ENCODE measurements at places on chromosomes 1 and 21. TPM values are rescaled to one million over a fixed set of nuclear protein-coding genes. Genes with fewer than 3 reads are reported as not detected.

The ZNF683 gene
- not detected for total RNA-seq

The HJV gene
- total RNA-seq, result not detected

The HSF2BP gene
- 1.2 TPM for total RNA-seq

DNA sequence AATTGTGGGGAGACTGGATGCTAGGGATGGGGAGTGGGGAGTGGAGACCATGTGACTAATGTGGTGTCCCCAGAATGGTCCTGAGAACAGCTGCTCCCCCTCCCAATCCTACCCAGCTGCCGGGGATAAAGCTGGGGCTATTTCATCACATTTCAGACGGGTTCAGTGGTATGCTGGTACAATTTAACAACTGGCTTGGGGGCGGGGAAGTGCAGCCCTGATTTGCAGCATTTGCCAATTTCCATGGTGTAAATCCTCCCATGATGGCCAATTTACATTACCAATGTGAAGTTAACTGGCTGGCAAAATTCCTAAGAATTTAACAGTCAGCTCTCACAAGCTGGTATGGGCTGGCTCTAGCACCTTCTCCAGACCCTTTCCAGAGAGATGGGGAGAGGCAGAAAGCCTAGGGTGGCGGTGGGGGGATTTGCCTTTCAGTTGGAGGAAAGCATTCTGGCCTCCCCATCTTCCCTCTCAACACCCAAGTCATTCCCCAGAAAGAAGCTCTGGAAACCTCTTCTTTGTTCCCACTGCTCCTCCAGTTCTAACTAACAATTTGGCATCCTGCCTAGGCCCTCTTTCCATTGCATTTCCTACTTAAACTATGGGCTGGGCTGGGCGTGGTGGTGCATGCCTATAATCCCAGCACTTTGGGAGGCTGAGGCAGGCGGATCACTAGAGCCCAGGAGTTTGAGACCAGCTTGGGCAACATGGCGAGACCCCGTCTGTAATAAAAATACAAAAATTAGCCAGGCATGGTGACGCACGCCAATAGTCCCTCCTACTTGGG is 11.3 kb upstream of the ADGRB2 start:
- no peak for DNase-seq

The RASSF5 gene
- 221 TPM for total RNA-seq

GRCh38 chr1:226738421-226738994 is 574 bp downstream of the ITPKB start:
- no peak for DNase-seq

DNA sequence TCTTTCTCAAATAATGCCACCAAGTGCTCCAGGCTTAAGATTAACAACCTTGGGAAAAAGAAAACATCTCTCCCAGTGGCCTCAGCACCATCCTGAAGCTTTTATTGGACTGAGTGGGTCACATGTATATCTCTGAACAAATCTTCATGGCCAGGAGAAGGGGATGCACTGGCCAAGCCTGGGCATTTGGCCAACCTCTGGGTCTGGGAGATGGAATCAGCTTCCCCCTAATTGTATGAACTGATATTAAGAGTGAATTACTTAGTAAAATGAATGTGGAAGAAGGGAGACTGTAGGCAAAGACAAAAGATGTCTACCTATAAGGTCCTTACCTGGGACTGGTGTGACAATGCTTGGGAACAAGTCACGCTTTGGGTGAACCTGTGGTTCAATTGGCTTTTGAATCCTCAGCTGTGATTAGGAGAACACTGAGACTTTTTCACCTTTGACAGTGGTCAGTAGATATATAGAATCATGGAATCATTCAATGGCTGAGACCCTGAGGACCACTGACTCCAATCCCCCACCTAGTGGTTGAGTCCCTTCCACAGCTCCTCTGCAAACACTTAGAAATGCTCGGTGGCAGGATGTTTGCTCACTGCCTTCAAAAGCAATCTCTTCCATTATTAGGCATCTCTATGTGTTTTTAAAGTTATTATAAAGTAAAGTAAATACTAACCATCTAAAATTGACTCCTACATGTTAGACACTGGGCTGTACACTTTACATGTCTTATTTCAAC is 102.6 kb upstream of the ATP1A1 start:
- DNase-seq, result no peak

- no peak for DNase-seq
Measured at GRCh38 chr1:180270530-180271271, 40.6 kb downstream of the LHX4 start.

- DNase-seq, result no peak
Measured at GRCh38 chr1:80825067-80825466, 975.7 kb upstream of the ADGRL2 start.

DNA sequence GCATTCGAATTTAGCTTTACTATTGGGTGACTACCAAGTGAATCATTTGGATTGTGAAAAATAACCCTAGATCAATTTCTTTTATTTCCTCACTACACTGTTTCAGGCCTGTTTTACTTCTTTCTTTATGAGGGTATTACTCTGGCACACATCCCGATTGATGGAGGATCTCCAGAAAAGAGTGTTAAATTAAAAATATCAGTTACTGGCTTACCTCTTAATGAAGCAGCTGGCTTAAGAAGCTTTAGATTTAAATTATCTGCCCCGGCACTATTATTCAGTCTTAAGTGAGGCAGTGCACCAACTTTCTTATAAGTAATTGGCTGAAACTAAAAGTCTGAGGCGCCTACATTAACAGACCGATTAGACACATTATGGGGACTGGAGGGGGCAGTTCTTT is 1097.4 kb downstream of the TTLL7 start:
- DNase-seq, result no peak

The ADAM30 gene
- not detected for total RNA-seq

- no peak for DNase-seq
Measured at GRCh38 chr21:16034446-16035190, 304.8 kb downstream of the USP25 start.

GRCh38 chr1:160078512-160079195 is 2.7 kb upstream of the KCNJ9 start:
- DNase-seq, result peak; percentile 47

DNA sequence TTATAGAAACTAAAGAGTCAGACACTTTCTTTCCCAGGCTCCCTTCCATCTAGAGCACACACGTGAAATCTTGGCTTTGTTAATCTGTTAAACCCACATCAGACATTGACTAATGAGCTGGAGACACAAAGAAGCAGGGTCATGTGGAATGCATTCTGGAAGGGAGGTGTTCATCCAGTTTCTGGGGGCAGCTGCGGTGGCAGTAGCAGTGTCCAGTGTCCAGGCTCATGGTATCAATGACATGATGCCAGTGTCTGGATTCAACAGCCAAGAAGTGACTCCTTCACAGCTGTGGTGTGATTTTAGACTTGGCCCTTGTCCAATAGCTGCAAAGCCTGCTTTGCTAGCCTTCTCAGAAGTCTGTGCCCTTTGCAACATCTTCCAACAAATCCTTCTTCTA is 95.2 kb downstream of the NTPCR start:
- no peak for DNase-seq

DNA sequence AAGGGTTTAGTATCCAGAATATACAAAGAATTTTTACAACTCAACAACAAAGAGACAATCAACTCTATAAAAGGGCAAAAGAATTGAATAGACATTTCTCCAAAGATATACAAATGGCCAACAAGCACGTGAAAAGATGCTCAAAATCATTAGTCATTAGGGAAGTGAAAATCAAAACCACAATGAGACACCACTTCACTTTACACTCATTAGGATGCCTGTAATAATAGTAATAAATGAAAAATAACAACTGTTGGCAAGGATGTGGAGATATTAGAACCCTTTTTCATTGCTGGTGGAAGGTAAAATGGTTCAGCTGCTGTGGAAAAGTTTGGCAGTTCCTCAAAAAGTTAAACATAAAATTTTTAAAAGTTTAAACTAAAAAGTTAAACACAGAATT is 7.0 kb upstream of the ABCD3 start:
- no peak for DNase-seq

- DNase-seq, result no peak
Measured at GRCh38 chr1:200980452-200980772, 43.1 kb downstream of the KIF21B start.

- no peak for DNase-seq
Measured at GRCh38 chr1:171983584-171983983, 142.3 kb downstream of the DNM3 start.

The JUN gene
- total RNA-seq, result 68.5 TPM

GRCh38 chr1:65420590-65421350 is at the start of the genes LEPR and LEPROT:
Gene LEPR, plus strand, starts transcription at chr1:65420668. Its CDS starts 144,898 bp downstream, at chr1:65565566.
Gene LEPROT, plus strand, starts transcription at chr1:65420668. Its CDS starts 57 bp downstream, at chr1:65420725.
- DNase-seq, result no peak

DNA sequence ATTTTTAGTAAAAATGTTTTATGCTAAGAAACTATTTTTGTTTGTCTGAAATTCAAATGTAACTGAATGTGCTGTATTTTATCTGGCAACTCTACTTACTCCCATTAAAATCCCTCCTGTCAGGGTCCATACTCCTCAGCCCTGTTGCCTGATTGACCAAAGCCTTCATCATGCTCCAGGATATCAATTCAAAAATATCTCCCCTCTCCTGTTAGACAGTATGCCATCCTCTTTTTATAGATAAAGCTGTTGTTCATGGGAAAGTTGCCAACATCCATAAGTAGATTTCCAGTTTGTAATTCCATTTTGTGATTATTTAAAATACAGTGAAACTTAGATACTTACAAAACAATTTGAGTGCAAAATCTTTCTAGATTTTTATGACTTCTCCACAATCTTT is 65.7 kb downstream of the DTL start:
- DNase-seq, result no peak

GRCh38 chr1:147046189-147046862 is 108.2 kb downstream of the NBPF12 start:
- DNase-seq, result no peak

DNA sequence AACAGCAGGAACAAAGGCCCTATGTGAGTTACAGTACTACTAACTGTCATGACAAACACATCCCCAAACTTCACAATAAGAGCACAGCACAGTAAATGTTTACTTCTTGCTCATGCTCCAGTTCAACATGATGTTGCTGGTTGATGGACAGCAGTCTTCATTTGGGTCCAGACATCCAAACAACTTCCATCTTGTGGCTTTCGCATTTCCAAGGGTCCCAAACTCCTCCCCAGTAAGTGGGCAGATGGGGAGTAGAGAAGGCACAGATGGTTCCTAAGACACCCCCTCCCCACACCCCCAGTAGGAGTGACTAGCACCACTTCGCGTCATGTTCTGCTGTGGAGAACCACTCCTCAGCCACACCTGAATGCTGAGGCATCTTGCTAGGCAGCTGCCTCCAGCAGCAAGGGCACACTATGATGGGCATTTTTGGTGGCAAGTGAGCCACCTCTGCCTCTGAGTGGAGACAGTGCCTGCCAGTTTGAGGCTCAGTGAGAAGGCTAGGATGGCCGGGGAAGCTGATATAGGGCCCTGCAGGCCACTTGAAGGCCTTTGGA is 32.7 kb upstream of the CD2 start:
- DNase-seq, result no peak

- DNase-seq, result no peak
Measured at GRCh38 chr1:198128533-198128932, 28.3 kb upstream of the NEK7 start.

The AUNIP gene
- total RNA-seq, result 12.3 TPM

GRCh38 chr21:46159841-46160656 is 4.7 kb upstream of the FTCD start:
- DNase-seq, result no peak

- no peak for DNase-seq
Measured at GRCh38 chr1:7404046-7404742, 366.9 kb upstream of the VAMP3 start.

DNA sequence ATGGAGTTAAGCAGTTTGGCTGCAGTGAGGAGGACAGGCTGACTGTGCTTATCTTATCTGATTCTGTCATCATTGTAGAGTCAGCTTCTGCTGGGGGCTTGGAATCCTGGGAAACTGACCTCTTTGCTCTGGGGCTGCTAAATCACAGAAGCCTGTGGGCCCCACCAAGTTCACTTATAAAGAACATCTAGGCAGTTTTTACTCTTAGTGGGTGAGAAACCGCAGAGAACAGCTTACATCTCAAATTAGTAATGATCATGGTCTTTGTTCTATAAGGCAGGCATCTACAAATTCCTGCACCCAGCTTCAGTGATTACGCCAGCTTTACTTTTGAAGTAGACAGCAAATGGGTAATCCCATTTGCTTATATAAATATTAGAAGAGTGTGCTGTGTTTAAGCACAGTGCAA is 75.7 kb downstream of the ZC3H11B start:
- DNase-seq, result no peak

The IL19 gene
- not detected for total RNA-seq

- no peak for DNase-seq
Measured at GRCh38 chr1:199982606-199983005, 44.9 kb upstream of the NR5A2 start.

GRCh38 chr1:6954591-6954990 is 169.3 kb downstream of the CAMTA1 start:
- DNase-seq, result no peak

DNA sequence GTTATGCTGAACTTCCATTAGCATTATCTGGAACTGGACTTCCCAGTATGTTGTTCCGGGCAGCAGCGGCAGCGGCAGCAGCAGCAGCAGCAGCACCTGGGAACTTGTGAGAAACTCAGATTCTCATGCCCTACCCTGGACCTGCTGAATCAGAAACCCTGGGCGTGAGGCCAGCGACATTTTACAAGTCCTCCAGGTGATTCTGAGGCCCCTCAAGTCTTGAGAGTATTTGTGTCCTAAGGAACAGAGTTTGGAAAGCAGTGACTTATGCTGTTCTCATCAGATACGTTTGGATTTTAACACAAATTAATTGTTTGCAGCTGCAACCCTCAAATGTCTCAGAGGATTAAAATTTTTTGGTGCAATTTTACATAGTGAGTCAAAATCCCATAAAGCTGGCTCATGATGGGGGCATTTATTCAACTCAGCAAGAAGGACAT is 157.2 kb upstream of the KAZN start:
- no peak for DNase-seq

DNA sequence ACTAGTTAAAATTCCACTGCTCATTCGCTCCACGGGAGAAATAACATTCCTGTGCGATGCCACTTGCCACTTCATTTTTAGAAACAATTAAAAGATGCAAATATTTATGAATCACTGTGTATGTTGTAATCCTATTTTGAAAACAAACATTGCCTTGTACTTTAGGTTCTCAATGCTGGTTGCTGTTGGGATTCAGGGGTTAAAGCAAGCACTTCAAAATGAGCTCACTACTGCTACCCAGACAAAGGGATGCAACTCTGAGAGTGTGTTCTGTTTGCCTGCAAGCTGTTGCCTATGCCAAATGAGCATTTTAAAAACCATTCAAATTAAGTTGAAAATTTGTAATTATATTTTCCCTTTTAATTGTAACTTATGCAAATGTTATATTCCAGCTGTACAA is 87.5 kb downstream of the RWDD3 start:
- DNase-seq, result no peak

DNA sequence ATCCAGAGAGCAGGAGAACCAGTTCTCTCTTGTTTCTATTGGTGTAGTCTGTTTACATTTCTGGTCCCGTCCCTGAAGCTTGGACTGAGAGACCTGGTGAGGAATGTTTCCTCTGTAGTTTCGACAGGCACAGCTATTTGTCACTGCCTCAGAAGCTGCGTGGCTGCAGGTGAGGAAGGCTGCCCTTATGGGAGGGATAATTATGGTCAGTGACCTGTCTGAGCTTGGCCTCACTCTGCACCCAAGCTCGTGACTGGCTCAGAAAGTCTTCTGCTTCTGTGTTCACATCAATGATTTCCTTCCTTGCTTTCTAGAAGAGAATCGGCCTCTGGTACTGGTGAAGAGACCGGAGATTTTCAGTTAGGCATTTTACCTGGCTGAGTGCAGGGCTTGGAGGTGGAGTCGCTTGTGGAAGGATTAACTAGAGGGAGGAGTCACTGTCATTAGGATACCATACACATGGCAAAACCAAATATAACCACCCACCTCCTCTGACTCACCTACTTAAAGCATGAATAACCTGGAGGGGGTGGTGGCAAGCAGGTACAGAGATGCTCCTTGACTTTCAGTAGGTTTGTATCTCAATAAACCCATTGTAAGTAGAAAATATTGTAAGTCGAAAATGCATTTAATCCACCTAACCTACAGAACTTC is 19.9 kb upstream of the WDR26 start:
- no peak for DNase-seq
